ENCODE measurements at places on chromosomes 4 and X. TPM values are rescaled to one million over a fixed set of nuclear protein-coding genes. Genes with fewer than 3 reads are reported as not detected.
A peak's percentile ranks its signal among the peaks of the same experiment; 100 is the strongest.

The IGFBP7 gene
- total RNA-seq, result 172 TPM

DNA sequence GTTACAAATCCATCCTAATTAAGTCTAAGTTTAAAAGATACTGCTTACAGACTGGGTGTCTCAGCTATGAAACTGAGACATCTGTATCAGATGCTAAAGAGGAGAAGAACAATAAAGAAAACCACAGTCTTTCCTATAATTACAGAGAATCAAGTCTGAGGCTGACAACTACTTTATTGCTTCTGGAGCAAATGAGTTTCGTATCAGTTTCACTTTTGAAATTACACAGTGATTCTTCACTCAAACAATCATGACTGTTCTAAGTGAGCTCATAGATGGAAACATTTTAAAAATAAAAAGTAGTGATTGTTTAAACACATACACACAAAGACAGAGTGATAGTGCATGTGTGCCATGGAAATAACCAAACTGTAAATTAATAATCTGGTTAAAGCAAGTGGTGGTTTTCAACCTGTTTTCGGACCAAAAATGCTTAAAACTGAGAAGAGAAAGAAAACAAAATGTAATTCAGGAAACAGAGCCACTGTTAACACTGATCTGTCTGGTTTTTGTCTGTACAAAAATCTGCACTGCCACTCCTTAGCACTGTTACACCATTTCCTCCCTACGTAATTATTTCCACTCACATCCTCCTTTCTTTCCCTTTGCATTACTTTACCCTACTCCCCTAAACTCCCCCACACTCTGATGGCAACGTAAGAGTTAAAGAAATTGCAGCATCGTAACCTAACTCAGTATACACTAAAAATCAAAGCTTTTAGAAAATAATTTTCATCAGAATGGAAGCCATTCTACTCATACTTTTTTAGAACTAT is 12.5 kb downstream of the RFC1 start:
- peak; percentile 32 for DNase-seq

DNA sequence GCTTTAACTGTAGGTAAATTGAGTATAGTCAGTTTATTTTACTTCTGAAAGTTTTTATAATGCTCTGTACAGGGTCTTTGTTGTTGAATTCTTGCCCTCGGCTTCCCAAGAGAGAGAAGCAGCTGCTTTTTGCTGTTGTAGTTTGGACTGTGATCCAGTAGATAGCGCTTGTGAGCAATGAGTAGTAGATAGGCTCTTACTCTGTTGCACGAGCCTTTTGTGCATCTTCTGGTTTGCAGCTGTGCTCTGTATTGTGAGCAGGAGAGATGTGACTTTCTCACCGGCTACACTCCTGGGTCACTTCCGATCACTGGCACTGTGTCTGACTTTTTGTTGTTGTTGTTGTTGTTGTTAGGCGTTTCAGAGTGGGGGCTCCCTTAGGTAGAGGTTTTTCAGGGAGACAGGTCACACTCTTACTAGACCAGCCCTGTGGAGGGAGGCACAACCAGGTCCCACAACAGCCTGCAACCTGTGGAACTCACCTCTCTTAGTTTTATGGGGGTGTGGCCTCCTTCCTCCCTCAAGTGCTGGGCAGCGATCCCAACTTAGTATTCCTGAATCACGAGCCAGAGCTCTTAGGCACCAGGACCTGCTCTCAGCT is 822.1 kb upstream of the GALNTL6 start:
- DNase-seq, result no peak

The CHRDL1 gene
- total RNA-seq, result not detected

GRCh38 chrX:6024204-6024603 is 204.5 kb downstream of the NLGN4X start:
- DNase-seq, result no peak

DNA sequence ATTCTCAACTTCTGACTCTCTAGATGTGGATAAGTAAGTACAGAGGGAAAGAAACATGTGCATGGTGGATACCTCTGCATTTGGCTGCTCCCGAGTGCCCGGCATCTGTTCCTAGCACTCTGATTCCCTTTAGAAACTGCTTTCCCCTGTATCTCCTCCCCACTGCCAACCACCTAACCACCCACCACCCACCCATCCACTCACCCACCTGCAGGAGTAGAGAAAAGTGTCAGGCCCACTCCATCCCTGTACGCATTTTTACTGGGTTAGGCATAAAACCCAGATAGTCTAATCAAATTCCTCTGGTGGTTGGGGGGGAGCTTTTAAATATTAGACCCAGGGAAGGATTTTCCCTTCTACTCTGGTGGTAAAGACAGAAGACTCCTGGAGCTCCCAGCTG is 63.0 kb downstream of the TMEM154 start:
- DNase-seq, result no peak

The METAP1 gene
- total RNA-seq, result 44.6 TPM

The SEPTIN6 gene
- 3.9 TPM for total RNA-seq

DNA sequence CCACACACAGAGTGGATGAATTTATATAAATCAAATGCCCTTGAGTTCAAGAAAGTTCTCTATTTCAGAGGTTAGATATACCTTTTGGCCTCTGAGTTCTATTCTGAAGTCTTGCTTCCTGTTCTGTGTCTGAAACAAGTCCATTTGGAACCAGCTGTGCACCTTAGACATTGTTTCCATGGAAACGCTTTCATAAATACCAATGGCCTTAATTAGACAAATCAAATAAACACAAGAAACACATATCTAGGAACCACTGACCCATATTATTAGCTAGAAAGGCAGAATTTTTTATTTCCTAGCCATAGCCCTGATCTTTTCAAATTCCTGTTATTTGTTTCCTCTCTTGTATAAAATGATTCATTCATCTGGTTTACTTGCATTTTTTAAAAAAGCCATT is 8.4 kb upstream of the C4orf54 start:
- DNase-seq, result no peak

- no peak for DNase-seq
Measured at GRCh38 chr4:56622176-56622575, 58.9 kb downstream of the HOPX start.

The SCML2 gene
- total RNA-seq, result 1.4 TPM

The ZNF732 gene
- 0.08 TPM for total RNA-seq

- no peak for DNase-seq
Measured at GRCh38 chrX:96907516-96908272, 24.0 kb downstream of the RPA4 start.

DNA sequence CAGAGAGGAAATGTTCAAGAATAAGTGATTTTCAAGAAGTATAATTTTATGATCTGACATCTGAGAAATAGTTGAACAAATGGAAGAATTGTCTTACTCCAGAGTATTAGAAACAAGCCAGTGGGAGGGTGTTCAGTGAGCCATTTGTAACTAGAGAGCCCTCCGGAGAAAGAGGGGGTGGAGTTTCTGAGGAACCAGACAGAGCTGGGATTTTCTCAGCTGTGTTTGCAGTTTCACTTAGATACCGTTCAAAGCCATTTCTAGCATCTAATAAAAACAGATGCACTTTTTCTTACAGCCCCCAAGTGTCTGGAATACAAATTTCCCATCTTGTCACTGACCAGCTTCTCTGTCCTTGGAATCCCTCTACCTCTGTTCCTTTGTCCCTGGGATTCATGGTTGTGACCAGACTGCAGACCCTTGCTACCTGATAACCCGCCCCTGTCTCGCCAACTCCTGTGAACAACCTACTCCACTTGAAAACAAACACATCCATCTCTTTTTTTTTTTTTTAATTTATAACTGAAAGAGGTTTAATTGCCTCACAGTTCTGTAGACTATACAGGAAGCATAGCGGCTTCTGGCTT is 132.8 kb upstream of the KLF3 start:
- DNase-seq, result peak; percentile 40

GRCh38 chrX:17682259-17682658 is 55.0 kb upstream of the SCML1 start:
- DNase-seq, result no peak

GRCh38 chrX:123184219-123184865 is at the start of gene GRIA3:
Gene GRIA3 (plus strand): TSS chrX:123184278. CDS start chrX:123184536, 258 bp downstream.
- DNase-seq, result no peak

- DNase-seq, result no peak
Measured at GRCh38 chr4:134126955-134127354, 74.6 kb downstream of the PABPC4L start.

DNA sequence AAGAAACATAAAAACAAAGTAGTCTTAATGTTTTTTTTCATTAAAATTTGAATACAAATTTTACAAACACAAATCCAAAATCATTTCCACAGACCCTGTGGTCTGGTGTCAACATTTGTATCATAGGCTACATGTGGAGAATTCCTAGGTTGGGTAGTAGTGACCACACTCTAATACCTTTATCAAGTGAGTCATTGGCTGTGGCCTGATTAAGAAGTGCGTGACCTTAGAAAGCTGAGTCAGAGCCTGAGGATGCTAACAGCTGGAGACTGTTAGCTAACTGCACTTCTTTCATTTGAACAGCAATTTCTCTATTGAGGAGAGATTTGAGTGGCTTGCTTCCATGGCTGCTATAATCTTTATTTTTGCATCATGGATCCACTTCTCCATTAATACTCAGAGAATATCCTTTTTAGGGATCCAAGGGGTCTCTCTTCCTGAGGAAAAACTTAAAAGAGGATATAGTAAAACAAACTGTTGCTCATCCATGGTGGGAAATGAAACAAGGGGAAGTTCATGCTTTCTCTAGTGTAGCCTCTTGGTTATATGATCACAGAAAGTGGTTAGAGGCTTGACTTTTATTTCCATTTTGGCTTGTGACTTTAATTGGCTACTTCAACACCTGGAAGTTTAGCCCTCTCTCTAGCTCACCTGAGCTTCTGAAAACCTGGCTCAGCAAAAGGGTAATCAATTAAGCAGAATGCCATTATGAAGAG is 335.8 kb downstream of the PABPC4L start:
- DNase-seq, result peak; percentile 97

The OTC gene
- total RNA-seq, result not detected

GRCh38 chr4:86446996-86447395 is 87.1 kb upstream of the MAPK10 start:
- no peak for DNase-seq

DNA sequence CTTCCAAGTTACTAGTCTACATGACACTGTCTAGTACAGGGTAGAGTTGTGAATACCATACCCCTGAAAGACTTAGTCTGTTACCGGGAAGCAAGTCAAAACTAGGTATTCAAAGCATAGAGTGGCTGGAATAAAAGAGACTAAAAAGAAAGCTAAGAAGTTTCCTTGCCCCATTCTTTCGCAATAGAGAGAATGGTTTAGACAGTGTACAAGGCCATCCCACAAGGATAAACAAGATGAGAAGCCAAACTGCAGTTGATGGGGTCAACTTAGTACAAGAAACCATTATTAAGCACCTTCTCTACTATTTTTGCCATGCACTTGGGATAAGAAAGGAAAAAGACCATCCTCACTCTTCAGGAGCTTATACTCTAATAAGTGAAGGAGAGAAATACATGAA is 30.3 kb downstream of the AMMECR1 start:
- no peak for DNase-seq

DNA sequence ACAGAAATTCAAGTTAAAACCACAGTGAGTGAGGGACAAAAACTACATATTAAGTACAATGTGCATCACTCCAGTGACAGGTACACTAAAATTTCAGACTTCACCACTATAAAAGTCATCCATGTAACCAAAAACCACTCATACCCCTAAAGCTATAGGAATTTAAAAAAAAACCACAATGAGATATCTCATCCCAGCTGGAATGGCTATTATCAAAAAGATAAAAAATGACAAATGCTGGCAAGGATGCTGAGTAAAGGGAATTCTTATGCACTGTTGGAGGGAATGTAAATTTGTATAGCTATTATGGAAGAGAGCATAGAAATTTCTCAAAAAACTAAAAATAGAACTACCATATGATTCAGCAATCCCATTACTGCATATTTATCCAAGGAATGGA is 171.1 kb downstream of the HHIP start:
- DNase-seq, result no peak

DNA sequence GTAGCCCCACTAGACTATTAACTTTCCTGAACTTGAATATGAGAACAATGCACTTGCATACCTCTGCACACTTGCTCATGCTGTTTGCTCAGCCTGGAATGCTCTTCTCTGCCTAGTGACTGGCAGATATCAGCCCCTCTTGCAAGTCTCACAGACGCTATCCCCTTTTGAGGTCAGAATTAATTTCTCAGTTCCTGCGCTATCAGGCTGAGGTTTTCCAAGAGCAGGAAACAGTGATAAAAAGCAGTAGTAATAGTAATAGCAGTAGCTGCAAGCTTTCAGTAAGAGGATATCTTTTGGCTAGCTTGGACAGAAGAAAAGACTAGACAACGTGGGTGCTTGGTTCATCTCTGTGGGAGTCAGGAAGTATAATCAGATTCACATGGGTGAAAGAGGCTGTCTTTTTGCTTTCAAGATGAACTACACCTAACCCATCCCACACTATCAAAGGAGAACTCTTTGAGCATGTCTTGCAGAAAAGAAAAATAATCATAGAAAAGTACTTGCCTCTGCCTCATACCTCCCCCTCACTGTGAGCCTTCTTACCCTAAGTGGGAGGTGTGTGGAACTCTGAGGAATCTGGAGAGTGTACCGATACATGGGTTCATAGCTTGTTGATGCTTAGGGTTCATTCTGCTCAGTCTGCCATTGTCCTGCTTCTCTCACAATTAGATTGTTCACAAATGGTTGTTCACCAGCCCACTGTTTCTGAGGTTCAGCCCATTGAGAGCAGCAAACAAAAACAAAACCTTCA is 11.3 kb upstream of the DRP2 start:
- no peak for DNase-seq

The AMTN gene
- not detected for total RNA-seq

The VCX2 gene
- total RNA-seq, result not detected

DNA sequence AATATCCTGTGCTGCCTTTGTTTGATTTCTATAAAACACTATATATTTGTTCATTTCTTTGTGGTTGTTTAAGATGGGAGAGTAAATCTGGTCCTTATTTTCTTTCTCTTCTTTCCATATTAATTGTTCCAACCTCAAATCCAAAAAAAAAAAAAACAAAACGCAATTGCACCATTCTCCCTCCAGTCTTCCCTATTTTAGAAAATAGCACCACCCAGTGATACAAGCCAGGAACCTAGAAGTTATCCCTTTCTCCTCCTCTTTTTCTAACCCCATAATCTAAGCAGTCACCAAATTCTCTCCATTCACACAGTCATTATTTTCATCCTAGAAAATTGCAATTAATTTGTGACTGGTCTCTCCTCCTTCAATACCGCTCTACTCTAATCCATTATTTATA is 107.8 kb downstream of the GABRA3 start:
- DNase-seq, result no peak

DNA sequence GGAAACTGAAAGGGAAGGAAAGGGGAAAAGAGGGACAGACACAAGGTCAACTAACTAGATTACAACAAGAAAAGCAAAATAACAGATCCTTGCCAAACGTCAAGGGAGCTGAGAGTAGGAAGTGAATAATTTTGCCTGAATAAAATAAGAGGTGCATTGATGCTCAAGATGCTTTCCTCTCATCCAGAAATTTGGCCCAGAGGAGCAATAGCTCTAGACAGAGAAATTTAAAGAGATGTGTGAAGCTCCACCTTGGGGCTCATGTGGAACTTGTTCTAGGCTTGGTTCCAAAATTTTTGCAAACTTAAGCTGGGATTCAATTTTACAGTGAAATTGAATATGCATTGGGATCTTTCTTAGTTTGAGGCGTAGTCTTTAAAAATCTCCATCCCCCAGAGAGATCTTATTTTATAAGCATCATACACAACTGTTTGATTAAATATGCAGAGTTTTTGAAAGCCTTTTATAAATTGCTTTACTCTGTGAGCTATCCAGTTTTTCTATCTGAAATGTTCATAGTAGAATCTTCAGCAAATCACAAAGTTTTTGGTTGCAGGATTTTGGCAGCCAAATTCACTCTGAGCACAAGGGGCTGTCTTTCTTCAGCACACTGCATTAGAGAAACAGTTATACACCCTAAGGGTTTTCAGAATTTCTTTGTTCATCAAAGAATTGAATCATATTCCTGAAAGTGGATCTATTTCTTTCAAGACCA is 1159.5 kb downstream of the ADGRL3 start:
- no peak for DNase-seq

The SMIM10L2A gene
- total RNA-seq, result 0.08 TPM
